ENCODE measurements at places on chromosomes 2 and 18.
A peak's percentile ranks its signal among the peaks of the same experiment; 100 is the strongest.

GRCh38 chr2:119174993-119175347 is 16.4 kb upstream of the C1QL2 start:
- no peak for DNase-seq

GRCh38 chr2:176093145-176093897 is 800 bp downstream of the HOXD13 start:
- no peak for DNase-seq

GRCh38 chr2:85536479-85536878 is 2.5 kb upstream of the MAT2A start:
- DNase-seq, result no peak

DNA sequence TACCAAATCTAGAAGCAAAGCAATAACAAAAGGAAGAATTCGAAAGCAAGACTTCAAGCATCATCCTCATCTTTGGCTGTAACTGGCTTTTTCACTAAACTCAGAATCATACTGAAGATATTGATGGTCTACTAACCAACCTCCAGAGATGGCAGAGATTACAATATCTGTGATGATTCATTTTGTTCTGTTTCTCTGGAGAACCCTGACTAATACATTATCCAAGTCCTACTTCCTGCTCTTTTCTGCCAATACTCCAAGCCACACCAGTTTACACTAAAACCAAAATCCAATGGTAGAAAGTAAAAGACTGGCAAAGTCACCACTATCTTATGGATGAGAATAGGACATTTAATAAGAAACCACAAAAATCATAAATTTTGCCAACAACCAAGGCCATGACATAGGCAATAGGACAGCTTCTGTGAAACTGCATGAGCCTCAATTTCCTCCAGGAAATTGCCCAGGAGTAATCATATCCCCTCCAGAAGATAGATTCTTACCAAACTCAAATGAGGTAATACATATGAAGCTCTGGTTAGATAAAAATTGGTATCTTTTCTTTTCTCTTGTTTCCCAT is 159.8 kb downstream of the METTL4 start:
- no peak for DNase-seq

- DNase-seq, result no peak
Observed at GRCh38 chr2:15300624-15301573, 260.2 kb downstream of the NBAS start.

DNA sequence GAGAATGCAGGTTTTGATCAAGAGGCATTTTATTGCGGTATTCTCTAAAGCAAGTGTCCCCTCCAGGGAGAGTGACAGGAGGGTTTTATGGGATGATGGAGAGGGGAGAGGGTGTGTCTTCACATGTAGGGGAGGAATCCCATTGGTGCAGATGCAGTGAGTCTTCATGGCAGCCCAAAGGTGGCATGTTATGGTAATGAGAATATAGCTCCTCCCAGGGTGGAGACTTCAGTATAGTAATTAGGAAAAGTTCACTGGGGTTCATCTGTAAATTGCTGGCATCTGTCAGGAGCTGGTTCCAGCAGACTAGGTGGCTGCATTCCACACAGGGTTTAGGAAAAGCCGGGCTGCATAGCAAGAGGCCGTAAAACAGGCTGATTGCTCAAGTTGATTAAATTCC is 230.7 kb upstream of the CCDC68 start:
- no peak for DNase-seq

DNA sequence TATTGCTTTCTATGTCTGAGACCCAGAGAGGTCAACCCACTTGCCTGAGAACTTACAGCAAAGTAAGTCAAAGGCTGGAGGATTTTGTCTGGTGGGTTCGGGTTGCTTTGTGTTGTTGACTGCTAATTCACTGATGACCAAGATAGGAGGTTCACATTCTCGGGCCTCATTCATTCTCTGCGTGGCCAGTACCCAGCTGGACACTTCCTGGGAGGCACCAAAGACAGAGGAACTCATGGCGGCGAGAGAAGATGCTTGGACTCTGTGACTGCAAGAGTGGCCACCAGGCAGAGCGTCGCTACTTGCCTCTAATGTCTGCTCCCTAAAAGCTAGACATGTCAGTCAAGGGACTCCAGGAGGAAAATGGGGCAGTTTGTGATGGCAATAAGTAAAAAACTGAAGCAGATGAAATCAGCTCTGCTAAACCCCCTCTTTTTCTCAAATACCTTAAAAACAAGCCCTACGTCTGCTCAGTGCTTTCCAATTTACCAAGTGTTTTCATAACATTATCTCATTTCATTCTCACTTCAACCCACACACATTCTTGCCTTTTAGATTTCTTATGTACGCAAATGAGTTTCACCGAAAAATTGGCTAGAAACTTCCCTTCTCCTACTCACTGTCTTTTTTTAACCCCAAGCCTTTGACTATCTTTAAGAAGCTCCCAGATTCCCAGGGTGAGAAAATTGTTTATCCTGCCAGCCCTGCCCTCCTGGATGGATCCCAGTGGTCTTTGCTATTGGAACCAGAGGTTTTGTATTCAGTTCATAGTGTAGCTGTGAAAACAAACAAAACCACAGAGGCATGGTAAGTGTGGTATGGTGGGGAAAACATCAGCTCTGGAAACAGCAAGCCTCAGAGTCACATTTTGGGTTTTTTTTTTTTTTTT is 4.9 kb upstream of the LBH start:
- DNase-seq, result no peak

DNA sequence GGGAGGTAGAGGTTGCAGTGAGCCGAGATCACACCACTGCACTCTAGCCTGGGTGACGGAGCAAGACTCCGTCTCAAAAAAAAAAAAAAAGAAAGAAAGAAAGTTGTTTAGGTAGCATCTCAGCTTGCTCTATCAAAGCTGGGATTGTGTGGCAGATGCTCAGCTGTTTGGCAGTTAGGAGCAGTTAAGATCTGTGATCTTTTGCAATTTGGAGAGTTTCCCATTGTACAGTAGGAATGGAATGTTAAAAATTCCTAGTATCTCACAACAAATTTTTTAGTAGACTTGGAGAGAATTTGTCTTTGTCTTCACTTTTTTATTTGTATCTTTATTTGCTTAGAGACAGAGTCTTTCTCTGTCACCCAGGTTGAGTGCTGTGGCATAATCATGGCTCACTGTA is 122.9 kb upstream of the UNC80 start:
- DNase-seq, result no peak

DNA sequence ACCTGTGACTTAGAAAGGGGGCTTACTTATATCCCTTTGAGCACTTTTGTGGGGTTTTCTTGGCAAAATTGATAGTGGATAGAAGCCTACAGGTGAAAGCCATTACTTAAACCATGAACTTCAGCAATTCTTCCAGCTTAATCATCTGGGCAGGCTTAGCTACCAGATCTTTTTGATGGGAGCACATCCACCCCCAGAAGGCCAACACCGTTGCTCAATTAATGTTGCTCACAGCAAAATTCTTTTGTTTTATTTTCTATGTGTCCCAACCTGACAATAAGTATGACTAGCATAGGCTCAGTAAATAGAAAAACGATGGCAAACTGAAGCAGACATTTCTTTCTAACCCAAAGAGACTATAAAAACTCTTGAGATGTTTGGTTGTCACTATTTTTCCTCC is 269.4 kb upstream of the TCF4 start:
- DNase-seq, result no peak

DNA sequence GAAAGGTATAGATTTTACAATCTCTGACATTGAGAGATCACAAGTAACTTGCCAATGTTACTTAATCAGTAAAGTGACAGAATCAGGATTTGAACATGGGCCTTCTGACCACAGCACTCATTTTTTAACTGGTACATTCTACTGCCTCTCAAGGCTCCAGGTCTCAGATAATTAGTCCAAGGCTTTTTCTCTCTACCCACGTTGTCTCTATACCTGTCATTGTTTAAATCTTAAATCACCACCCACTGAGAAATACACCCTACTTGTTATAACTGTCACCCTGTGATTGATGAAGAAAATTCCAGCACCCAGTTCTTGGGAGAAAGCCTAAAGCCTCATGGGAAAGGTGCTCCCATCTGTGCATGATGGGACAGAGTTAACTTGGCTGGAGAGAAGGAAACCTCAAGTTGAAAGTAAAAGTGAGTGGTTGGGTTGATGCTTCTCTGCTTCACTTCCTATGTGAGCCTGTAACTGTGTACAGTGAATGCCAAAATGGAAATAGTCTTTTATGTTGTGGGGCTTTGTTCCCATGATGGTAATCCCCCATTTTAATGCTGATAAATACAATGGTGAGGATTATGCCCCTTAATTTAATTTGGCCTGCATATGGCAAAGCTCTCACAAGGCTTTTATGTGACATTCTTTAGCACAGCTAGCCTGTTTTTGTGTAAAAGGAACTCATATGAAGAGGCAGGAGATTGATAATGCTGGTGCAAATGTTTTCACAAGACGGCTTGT is 190.1 kb upstream of the SP5 start:
- no peak for DNase-seq

- no peak for DNase-seq
Observed at GRCh38 chr18:36638224-36638623, 190.6 kb downstream of the TPGS2 start.

DNA sequence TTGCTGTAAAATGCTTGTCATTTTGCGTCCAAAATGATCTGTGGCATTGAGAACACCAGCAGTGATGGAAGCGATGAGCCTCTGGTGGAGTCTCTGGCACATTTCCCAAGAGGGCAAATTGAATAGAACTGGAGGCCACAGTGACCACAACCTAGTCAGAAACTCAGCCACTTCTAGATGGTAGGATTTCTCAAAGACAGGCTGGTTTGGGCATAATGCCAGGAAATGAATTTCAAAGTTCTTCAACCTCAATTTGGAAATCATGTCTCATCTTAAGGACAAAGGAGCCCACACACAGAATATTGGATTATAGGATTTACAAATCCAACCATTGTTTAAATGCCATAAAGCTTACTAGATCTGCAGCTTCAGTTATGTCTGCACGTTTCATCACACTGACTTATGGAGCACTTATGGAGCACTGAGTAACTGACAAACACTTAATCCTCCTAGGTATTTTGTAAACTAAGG is 132.1 kb downstream of the COL6A3 start:
- DNase-seq, result no peak

GRCh38 chr2:21438949-21439348 is 315.2 kb downstream of the TDRD15 start:
- DNase-seq, result no peak

DNA sequence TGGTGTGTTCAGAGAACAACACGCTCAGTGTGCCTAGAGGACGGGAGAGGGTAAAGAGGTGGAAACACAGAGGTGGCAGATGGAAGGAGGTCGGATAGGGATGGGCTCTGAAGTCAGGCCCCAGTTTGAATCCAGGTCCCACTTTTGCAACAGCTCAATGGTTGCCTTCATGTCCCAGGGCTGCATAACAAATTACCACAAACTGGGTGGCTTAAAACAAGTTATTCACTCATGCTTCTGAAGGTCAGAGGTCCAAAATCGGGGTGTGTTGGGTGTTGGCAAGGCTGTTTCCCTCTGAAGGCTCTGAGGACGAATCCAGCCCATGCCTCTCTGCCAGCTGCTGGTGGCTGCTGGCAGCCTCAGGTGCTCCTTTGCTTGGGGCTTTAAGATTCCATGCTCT is 12.7 kb upstream of the ADCY3 start:
- DNase-seq, result no peak

DNA sequence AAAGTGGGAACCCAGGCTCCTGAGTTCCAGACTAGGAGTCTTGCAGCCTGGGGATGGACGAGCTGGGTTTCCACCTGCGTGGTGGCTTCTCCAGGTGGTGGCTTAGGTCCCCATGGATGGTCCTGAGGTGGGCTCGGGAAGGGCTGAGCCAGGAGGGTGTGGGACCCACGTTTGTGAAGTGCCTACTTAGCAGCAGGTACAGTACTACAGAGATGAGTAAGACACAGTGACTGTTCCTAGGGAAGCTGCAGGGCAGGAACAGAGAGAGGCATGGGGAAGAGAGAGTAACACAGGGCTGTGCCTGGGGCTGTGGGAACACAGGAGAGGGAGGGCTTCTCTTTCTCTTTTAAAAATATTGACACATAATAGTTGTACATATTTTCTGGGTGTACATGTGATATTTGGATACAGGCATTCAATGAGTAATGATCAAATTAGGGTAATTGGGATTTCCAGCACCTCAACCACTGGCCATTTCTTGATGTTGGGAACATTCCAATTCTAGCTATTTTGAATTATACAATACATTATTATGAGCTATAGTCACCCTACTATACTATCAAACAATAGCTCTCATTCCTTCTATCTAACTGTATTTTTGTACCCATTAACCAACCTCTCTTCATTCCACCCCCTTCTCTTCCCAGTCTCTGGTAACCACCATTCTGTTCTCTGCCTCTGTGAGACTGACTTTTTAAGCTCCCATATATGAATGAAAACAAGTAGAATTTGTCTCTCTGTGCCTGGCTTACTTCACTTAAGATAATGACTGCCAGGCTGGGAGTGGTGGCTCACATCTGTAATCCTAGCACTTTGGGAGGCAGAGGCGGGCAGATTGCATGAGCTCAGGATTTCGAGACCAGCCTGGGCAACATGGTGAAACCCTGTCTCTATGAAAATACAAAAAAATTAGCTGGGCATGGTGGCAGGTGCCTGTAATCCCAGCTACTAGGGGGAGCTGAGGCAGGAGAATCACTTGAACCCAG is 15.0 kb downstream of the TOGARAM2 start:
- DNase-seq, result no peak

GRCh38 chr2:128774320-128775216 is 455.9 kb upstream of the HS6ST1 start:
- DNase-seq, result peak; percentile 29

DNA sequence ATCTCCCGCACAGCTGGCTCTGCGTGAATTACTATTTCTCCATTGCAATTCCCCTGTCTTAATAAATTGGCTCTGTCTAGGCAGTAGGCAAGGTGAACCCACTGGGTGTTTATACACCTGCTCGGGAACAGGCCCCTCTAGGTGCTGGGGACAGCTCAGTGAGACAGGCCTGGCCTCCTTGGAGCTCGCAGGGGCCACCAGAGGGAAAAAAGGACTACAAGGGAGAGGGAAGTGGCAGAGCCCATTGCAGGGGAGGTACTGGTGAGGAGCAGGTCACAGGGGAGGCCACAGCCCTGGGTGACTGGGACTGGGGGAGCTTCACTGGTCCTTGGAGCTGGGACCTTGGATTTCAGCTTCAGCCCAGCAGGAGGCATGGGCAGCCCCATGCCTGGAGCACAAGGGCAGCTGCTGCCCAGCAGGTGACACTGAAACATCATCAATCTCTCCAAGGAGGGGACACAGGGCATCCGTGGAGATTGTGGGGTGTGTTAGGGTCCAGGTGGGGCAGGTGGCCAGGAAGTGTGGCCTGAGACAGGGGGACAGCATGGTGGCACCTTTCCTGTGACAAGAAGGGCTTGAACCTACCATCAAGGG is 31.2 kb downstream of the NGEF start:
- DNase-seq, result no peak

DNA sequence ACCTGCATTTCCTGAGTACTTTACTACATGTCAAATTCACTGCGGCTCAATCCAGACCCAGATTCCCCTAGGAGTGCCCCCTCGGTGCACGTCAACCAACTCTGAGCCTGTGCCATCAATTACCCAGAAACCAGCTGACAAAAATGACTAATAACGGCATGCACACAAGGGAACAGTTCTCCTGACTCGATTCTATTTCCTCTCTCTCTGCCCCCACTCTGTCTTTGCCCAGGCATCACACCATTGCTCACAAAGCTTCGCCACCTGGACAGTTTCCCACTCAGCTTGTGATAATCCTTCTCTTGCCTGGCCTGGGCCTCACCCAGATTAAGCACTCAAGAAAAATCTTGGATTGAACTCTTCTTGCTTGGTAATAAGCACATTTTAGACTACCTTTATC is 115.3 kb upstream of the NDUFV2 start:
- DNase-seq, result no peak

- DNase-seq, result no peak
Observed at GRCh38 chr2:40087434-40087833, 308.4 kb upstream of the THUMPD2 start.

GRCh38 chr2:190811811-190812210 is 68.8 kb upstream of the GLS start:
- no peak for DNase-seq

- DNase-seq, result no peak
Observed at GRCh38 chr2:191942090-191942738, 95.3 kb upstream of the CAVIN2 start.

Data from right hindlimb (tissue), 1 donor.